Muscle of leg (tissue), 16 donors: ENCODE measurements at places on chromosomes 1 and 21. TPM values are rescaled to one million over a fixed set of nuclear protein-coding genes. Genes with fewer than 3 reads are reported as not detected.

DNA sequence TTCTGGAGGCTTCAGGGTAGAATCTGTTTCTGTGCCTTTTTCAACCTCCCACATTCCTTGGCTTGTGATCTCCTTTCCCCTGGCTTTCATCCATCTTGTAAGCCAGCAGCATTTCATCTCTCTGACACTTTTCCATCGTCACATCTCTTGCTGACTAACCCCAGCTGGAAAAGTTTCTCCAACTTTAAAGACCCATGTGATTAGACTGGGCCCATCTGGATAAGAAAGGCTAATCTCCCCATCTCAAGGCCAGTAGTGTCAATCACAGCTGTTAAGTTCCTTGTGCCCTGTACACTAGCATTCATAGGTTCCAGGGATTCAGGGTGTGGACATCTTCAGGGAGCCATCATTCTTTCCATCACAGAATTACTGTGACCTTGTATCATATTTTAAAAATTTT, 452.1 kb downstream of the TTLL7 start:
- peak; percentile 73 for DNase-seq

DNA sequence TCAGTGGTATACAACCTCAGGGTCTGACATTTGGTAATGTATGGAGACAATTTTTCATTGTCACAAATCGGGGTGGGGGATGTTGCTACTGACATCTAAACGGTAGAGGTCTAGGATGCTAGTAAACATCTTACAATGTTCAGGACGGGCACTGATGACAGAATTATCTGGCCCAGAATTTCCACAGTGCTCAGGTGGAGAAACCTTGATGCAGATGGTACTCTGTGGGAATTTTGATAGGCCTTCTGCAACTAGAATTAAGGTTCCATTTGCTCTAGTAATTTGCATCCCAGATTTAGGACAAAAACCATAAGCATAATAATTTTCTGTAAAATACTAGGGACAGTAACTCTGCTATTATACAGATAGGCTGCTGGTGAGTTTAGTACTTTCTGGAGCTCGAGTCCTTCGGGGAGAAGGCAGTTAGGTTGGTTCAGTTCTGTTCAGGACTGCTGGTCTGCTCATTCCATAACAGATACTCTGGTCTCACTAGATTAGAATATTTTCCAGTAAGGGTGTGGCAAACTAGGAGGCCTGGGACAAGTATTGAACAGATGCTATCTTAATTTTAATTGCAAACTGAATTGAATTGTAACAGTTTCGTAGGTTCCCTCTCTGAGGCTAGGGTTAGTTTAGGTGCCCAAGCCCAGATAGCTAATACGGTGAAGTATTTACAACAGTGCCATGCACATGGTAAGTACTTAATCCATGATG, 11.4 kb downstream of the METTL13 start:
- DNase-seq, result no peak

- no peak for DNase-seq
Measured at GRCh38 chr1:186518822-186519381, 58.0 kb upstream of the PDC start.

DNA sequence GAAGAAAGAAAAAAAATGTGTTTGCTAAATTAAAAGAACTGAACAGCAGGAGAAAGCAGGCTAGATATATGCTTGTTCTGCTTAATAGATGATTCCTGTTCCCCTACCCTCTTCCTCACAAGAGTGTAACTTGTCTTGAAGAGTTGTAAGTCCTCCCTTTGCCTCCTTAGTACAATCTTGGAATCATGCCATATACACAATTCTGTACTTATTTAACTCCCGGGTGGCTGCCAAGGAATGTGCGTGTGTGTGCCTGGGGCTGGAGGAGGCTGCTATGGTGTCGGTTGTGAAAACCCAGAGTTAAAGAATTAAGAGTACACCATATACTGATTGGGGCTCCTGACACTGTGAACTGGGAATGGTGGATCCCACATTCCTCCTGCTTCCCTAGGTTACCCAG, 194.2 kb downstream of the SIPA1L2 start:
- DNase-seq, result peak; percentile 50

DNA sequence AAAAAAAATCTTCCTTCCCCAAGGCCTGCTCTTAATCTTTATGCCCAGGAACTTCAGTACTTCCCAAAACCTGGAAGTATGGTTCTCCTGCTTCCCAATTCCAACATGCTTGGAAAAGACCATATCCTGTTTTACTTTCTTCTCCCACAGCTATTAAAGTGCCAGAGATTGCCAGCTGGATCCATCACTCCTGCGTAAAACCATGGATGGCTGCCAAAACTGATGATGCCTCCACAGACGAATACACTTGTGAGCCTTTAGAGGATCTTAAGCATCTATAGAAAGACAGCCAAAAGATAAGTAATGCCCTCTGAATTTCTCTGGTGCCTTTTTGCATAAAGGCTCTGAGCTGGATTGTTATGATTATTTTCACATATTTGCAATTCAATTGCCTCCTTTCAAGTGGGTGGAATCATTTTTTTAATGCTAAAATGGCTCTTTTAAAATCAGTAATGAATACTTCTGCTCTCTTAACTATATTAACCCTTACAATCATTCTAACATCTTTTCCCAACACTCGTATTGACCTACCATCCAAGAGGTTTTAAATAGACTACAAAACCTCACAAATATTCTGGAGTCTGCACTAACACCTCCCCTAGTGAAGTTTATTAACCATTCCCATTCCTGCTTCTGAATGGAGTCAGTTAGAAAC, 1807.8 kb downstream of the BRINP3 start:
- peak; percentile 34 for DNase-seq

Gene C1orf116
- 0.10 TPM for polyA plus RNA-seq
